ENCODE measurements at places on chromosomes 1 and 21. TPM values are rescaled to one million over a fixed set of nuclear protein-coding genes. Genes with fewer than 3 reads are reported as not detected.

DNA sequence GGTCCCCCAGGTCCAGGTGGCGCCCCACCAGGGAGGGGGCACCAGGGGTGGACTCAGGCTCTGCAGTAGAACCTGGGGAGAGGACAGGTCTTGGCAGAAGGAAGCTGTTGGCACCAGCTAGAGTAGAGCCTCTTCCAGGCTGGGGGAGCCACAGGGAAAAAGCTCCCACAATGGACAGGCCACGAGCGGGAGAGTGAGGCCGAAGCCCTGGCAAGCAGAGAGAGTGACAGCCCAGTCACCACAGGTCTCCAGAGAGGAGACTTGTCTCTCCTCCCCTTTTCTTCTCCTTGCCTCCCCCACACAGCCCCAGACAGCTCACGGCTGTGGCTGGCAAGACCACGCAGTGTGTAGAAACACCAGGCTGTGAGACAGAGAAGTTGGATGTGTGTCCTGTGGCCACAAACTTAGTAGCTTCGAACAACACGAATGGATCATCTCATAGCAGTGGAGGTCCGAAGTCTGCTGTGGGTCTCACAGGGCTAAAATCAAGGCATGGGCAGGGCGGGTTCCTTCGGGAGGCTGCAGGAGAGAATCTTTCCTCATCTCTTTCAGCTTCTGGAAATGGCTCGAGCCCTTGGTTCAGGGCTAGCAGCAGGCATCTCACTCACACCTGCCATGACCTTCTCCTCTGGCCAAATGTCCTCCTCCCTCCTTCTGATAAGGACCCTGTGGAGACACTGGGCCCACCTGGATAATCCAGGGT lies 3.3 kb downstream of the KRTAP12-4 start:
- DNase-seq = no peak

DNA sequence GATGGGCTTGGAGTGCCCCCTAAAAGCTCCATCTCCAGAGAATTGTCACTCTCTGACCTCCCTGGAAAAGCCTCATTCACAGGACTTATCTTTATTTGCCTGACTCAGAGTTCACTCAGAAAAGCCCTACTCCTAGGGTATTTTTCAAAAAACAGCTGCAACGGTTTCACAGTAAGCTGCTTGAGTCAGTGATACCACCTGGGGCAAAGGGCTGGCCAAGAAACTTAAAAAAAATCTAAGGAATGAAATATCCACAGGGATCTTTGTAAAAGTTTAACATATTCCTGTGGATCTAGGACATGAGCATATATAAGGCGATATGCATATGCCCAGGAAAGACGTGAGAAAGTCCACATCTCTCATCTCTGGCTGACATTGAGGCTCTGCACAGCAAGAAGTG lies 33.8 kb upstream of the TSPAN2 start:
- DNase-seq = no peak

- DNase-seq = no peak
These were observed 1150.5 kb upstream of the TMPRSS15 start for GRCh38 chr21:19553919-19554615.

The OR2L13 gene
- total RNA-seq = not detected

The ADGRL4 gene
- 28.9 TPM for total RNA-seq

The PLK3 gene
- total RNA-seq = 4.7 TPM

The CD160 gene
- 1.0 TPM for total RNA-seq

All from urinary bladder (tissue), 4 donors.